ENCODE measurements at places on chromosomes 16 and 17. TPM values are rescaled to one million over a fixed set of nuclear protein-coding genes. Genes with fewer than 3 reads are reported as not detected.

- no peak for DNase-seq
Measured at GRCh38 chr17:29069526-29070041, 26.6 kb downstream of the PIPOX start.

TPSB2 gene
- total RNA-seq, result 0.17 TPM

HBQ1 gene
- total RNA-seq, result not detected

- DNase-seq, result peak; percentile 22
Measured at GRCh38 chr16:11084484-11084875, 140.1 kb downstream of the CLEC16A start.

C16orf92 gene
- total RNA-seq, result not detected

- DNase-seq, result no peak
Measured at GRCh38 chr17:562174-562573, 152.5 kb downstream of the VPS53 start.

GRCh38 chr16:71564335-71564967, 12.4 kb downstream of the TAT start:
- DNase-seq, result no peak

RNF43 gene
- total RNA-seq, result 1.8 TPM

KRT16 gene
- 3.2 TPM for total RNA-seq

DNA sequence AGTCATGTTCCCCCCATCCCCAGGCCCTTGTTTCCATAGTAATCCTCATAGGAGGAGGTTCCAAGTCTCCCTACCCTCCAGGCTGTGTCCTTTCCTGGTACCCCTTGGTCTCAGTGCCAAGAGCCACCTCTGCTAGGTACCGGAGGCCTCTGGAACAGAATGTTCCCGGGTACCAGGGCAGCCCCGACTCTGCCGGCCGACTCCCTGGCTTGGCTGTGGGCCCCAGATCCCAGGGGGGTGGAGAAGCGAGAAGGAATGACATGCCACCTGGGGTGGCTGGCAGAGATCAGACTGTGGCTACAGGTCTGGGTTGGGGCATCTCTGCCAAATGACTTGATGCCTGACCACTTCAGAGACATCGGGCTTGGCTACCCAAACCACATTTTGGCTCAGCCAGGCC, 3.6 kb downstream of the STAC2 start:
- no peak for DNase-seq

DNA sequence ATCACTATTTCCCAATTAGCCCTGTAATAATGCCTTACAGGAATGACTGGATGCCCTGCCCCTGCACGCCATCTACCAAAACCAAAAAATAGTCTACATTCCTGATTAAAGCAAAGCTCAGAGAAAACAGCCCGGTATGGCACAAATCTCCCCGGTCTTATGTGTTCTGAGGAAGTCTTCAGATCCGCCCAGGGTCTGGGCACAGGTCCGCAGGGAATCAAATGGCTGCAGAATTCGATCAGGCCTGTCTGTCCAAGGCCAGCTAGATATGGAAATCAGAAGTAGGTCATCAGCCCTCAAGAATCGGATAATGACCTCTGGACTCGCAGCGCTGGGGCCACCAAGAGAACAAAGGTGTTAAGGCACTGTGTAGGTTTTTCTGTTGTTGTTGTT, 171.0 kb downstream of the ZFHX3 start:
- peak; percentile 54 for DNase-seq

DLX3 gene
- not detected for total RNA-seq

DNA sequence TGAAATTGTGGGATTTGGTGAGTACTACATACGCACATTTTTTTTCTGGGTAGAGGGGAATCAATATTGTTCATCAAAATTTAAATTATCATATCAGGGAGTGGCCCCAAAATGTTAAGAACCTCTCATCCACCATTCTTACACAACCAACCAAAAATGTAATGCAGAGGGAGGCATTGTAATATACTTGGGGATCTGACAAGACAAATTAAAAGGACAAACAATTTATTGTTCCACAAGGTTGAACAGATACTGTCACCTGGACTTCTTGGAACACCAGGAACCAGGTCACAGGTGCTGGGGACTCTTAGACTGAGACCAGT, 14.7 kb upstream of the HOXB9 start:
- no peak for DNase-seq

GRCh38 chr17:44113382-44113781, 10.1 kb downstream of the HDAC5 start:
- no peak for DNase-seq

SPN gene
- total RNA-seq, result 2.8 TPM

DNA sequence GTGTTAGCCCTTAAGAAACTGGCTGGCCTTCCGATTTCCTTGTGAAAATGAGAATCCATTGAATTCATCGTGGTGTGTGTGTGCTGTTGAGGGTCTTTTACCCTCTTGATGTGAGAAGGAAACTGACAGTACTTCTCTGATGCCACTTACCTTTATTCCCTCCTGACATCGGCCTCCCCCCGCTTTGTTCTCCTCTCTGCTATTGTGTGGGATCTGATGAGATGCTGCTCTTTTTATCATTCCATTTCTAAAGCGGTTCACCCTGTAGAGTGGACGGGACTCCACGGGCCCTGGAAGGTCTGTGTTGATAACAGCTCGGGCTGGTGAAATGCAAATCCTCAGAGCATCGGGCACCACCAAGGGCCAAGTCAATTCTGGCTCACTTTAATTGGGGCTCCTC, 69.8 kb downstream of the MARCHF10 start:
- no peak for DNase-seq

MYCBPAP gene
- total RNA-seq, result not detected

REXO5 gene
- 6.9 TPM for total RNA-seq

LRRC37A3 gene
- total RNA-seq, result 11.4 TPM

- DNase-seq, result no peak
Measured at GRCh38 chr16:15398618-15399316, 3.2 kb downstream of the MPV17L start.

GRCh38 chr17:81865733-81866439, 5.3 kb downstream of the ARHGDIA start:
- DNase-seq, result no peak

GRCh38 chr16:70438969-70439862, at the start of gene ST3GAL2:
Gene ST3GAL2 (minus strand): TSS chr16:70439100. CDS start chr16:70398530, 40,570 bp downstream.
- peak; percentile 92 for DNase-seq

DNA sequence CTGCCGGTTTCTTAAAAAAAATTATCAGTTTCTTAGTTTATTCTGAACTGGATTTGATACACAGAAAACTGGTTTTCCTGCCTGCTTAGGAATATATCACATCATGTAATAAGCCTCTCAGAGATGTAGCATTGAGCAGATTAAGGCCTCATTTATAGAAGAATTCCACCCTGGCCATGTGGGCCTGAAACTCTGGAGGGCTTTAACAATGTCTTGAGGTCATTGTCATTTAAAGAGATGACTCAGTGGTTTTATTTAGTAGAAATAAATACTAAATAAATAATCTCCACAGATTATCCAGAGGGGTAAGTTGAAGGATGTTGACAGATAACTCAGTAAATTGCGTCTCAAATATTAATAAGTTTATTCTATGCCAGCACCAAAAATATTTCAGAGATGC, 56.9 kb downstream of the PRKCA start:
- no peak for DNase-seq

OR1F1 gene
- total RNA-seq, result not detected

DNA sequence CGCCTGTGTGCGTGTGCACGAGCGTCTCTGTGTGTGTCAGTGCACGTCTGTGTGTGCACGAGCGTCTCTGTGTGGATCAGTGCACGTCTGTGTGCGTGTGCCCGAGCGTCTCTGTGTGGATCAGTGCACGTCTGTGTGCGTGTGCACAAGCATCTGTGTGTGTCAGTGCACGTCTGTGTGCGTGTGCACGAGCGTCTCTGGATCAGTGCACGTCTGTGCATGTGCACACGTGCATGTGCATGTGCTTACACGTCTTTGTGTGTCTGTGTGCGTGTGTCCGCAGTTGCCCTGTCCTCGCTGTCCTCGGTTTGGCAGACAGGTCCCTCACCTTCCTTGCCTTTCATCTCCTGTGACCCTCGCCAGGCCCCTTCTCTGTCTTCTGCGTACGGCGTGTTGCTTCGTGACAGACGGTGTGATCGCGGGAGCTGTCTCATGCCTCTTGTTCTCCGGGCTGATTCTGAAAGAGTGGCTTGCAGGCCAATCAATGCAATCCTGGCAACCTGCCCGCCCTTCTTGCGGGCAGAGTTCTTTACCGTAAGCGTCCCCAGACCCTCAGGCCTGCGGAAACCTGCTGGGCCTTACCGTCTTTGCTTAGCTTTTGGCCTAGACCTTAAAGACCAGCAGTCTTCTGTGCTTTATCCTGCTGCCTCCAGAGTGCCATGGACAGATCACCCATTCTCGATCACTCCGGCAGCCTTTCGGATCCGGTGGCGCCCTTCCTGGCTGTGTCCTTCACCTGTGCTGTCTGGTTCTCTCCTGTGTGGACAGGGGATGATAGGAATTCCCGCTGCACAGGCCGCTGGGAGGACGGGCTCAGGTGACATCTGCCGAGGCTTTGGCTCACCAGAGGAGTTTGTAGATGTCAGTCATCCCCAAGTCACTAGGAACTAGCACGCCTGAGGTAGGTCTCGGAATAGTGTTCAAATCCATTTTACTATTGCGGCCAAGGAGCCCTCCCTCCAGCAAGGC, 18.5 kb downstream of the MLYCD start:
- no peak for DNase-seq

- DNase-seq, result no peak
Measured at GRCh38 chr16:55041540-55042234, 111.0 kb downstream of the IRX5 start.

- no peak for DNase-seq
Measured at GRCh38 chr16:1260101-1260680, 4.3 kb downstream of the TPSD1 start.

TPSG1 gene
- total RNA-seq, result 1.1 TPM

DNA sequence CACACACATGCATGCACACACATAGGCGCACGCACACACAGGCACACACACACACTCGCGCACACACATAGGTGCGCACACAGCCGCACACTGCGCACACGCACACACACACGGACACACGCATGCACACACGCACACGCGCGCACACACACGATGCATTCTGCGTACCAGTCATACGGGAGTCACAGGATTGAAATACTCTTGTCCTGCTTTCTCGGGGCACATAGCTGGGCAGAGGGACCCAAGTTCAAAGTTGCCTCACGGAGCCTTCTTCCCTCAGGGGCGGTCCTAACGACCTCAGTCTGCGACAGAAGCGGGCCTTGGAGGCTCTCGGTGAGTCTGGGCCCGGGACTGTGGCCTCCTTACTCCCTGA, 56.0 kb downstream of the MRM1 start:
- no peak for DNase-seq

PLXDC1 gene
- total RNA-seq, result not detected

DNA sequence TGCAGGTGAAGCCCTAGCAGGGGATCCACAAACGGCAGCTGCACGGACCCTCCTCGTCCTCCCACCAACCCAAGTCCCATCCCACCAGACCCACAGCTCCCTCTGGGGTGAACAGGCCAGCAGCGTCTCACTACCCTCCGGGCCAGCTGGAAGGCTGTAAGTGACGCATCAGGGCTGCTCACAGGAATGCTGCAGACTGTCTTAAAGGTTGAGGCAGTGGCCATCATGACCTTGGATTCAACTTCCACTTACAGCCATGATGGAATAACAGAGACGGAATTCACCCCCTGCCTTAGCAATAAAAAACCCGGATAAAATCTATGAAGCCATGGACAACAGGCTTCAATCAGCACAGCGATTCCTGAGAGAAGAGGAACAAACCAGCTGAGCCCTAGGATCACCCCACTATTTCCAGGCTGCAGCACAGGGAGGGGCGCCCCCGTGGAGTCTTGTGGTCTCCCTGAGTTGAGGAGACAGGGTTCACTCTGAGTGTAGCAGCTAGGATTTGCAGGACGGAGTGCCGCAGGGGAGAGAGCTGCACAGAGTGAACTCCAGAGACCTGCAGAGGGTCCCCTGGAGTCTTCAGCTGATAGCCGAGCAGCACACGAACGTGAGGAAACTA, 10.5 kb downstream of the FAM83G start:
- DNase-seq, result no peak

ADGRG3 gene
- total RNA-seq, result not detected

- DNase-seq, result peak; percentile 23
Measured at GRCh38 chr17:19534562-19535149, 1.0 kb downstream of the SLC47A1 start.

RAI1 gene
- total RNA-seq, result 3.6 TPM

DNA sequence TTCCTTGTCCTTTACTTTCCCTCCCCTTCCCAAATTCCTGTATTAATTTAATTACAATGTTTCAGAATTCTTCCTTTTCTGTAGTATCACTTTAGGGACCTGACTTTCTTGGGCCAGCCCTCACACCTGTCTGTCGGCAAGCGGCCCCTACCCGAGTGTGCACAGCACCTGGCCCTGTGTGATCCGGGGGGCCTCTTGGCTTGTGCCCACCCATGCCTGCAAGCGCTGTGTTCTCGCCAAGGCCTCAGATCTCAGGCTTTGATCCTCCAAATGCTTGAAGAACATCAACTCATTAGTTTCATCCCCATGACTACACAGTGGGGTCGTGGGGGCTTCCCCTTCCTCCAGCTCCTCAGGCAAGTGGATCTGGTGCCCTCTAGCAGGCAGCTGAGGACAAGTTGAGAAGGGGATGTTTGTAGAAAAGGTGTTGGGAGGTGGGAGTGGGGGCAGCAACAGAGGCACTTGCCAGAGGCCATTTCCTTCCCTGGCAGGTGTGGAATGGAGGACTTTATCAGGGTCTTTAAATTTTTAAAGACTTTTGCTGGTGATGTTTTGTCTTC, 15.7 kb upstream of the CDH3 start:
- no peak for DNase-seq

- DNase-seq, result no peak
Measured at GRCh38 chr16:97822-98221, 19.8 kb downstream of the MPG start.

DNA sequence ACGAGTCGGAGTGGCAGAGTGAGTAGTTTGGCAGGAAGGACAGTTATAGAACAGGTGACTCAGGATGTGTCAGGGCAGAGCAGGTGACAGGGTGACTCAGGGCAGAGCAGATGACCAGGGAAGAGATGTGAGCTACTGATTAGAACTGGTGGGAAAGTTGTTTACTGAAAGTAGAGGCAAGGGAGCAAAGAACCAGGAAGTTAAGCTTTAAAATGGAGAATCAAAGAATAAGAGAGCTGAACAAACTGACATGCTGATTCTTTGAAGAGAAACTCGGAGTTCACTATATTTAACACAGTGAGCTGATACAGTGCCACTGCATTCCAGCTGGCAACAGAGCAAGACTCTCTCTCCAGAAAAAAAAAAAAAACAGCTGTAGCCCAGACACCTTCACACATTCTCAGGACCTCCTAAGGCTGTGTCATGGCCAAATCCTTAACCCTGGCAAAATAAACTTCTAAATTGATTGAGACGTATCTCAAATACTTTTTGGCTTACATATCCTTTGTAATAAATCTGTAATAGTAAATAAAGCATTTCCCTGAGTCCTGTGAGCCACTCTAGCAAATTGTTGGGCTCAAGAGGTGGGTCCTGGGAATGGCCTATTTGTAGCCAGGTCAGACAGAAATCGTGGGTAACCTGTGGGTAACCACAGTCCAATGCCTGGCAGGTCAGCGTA, 12.3 kb upstream of the UBE2I start:
- DNase-seq, result peak; percentile 75

MEIOC gene
- total RNA-seq, result 16.4 TPM
